HFFc6 (cell line): ENCODE measurements at places on chromosomes 5 and 9. TPM values are rescaled to one million over a fixed set of nuclear protein-coding genes. Genes with fewer than 3 reads are reported as not detected.

DNA sequence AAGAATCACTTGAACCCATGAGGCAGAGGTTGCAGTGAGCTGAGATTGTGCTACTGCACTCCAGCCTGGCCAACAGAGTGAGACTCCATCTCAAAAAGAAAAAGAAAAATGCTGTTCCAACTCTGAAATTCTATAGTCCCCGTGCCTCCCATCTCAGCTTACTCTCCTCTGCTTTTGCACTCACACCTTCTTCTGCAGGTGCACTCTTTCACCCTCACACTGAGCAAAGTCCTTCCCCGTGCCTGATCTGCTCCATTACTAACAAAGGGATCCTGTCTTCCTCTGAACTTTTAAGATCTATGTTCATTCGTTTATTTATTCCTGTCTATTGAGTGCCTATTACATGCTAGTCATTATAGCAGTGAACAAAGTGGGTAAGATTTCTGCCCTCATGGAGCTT lies 47.8 kb downstream of the SUSD1 start:
- DNase-seq: no peak

IL13 gene
- not detected in 3 replicates for total RNA-seq

SECISBP2 gene
- total RNA-seq: 13.5 to 18.4 TPM (median 14.8 TPM) in 3 replicates

C5 gene
- total RNA-seq: 0.91 to 2.1 TPM (median 1.4 TPM) in 3 replicates

SNX30 gene
- total RNA-seq: 13.1 to 14.9 TPM (median 13.3 TPM) in 3 replicates

LVRN gene
- total RNA-seq: 0.12 to 0.24 TPM (median 0.15 TPM) in 3 replicates

DNA sequence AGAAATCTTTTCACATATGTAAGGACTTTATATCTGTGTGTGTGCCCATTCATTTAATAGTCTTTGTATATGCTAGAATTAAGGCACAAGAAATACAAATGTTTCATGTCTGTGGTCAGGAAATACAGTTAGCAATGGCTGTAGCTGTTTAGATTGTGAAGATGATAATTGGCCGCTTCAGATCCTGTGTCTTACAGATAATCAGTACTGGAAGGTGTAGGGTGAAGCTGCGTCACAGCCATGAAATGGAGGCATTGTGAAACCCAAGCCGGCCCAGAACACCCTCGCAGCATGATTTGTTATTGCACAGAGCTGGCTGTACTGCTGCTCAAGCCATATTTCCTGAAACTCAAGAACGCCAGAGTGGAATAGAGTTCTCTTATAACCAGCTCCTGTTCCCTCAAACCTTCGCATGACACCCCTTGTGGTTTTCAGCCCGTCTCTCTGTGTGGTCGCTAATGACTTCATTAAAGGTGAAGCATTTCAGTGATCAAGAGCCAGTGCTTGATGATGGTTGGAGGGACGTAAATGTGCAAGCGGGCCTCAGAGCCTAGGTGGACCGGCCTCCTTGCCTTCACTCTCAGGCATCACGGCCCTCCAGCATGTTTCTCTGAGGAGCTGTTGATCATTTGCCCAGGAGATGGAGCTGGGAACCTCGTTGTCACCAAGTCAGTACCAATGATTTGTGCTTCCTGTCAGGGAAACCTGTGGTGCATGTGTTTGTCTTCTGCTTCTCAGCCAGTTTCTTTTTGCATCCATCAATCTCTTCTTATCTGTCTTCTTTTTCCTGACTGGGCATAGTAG lies 80.1 kb downstream of the F2RL2 start:
- DNase-seq: no peak

GRCh38 chr5:54173251-54173650 lies 137.1 kb downstream of the ARL15 start:
- peak; percentile 17 for DNase-seq

DNA sequence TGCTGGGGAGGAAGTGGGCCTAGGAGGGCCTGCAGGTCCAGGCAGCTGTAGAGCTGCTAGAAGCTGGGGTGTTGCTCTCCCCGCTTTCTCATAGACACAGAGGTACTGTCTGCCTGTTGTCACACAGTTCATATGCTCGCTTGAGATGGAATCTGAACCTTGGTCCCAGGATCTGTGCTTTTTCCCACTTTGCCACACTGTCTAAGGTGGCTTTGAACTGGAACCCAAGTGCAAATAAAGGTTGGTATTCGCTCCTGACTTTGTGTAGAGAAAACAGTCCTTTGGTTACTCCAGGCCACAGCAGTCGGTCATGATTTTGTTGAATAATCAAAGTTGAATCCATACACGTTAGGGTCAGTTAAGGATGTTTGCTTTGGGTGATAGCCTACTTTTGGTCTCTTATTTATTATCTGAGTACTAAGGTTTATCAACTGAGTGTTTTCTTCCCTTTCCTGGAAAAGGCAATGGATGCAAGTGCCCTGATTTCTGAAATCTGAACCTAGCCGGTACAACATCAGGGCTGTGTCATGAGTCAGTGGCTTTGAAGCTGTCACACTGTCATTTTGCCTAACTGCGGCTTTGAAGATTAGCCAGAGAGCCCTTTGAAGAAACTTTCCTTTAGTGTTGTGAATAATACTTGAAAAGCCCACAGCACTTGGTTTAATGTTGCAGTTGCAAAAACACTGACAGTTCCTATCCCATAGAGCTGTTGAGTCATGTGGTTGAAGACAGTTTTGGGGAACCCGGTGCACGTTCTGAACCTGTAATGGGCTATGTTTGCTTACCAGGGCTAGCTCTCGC lies 41.3 kb downstream of the HABP4 start:
- DNase-seq: no peak

PTGR1 gene
- total RNA-seq: 52.6 to 84.1 TPM (median 55.4 TPM) in 3 replicates

GLE1 gene
- total RNA-seq: 22.2 to 25.0 TPM (median 23.2 TPM) in 3 replicates

GLRA1 gene
- total RNA-seq: not detected in 3 replicates

PDCD1LG2 gene
- 32.0 to 52.4 TPM (median 44.1 TPM) in 3 replicates for total RNA-seq

FAM81B gene
- total RNA-seq: not detected in 3 replicates

GRCh38 chr5:147398860-147399259 lies 111.0 kb downstream of the DPYSL3 start:
- DNase-seq: no peak

DNA sequence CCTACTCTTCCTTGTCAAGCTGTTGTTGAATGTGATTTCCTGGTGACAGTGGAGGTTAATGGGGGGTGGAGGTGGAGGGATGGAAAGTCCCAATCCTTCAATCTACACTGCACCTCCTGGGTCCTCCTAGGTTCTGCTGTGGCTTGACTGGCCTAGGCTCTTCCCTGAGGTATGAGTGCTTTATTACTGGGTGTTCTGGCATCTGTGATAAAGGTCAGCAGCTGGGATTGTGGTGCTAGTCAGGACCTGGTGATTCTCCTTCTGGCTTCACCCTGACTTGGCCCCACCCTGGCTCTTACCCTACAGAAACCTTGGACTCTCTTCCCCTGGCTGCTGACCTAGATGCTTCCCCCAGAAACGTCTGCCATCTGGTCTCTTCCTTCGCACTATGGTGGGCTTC lies 194.3 kb downstream of the ARHGEF28 start:
- DNase-seq: no peak
